SIG-M5 (cell line): ENCODE measurements at places on chromosomes 5 and 9.

- no peak for DNase-seq
Observed at GRCh38 chr5:136084698-136085097, 47.9 kb upstream of the SMAD5 start.

- DNase-seq: no peak
Observed at GRCh38 chr9:7970681-7971330, 171.2 kb upstream of the DMAC1 start.

- no peak for DNase-seq
Observed at GRCh38 chr5:178357121-178357521, 124.5 kb upstream of the PHYKPL start.

- no peak for DNase-seq
Observed at GRCh38 chr5:165881259-165881658, 2375.8 kb downstream of the MAT2B start.

DNA sequence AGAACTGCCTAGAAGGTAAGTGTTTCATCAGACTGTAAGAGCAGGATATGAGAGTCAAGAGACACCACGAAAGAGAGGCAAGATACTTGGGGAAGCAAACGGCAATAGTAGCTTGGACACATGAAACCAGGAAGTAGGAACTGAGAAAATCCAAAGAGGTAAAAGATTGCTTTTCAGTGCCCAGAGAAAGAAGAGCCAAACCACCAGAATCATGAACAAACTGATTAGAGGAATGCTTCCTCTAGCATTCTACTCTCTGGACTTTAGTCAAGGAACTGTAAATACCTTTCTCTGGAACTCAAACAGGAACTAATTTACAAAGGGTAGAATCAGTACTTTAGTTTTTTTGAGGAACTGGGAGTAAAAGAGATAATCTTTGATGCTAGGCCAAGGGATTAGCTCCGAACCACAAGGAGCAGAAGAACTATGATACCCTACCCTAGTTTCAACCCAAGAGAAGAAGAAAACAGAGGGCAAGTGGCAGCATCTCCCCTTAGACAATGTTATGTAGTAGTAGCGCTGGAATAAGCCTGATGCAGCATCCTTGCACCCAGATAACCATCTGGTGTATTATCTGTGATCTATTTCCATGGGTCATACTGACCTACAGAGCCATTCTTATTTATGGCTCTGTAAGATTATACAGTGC lies 41.3 kb downstream of the EFCAB9 start:
- DNase-seq: no peak

DNA sequence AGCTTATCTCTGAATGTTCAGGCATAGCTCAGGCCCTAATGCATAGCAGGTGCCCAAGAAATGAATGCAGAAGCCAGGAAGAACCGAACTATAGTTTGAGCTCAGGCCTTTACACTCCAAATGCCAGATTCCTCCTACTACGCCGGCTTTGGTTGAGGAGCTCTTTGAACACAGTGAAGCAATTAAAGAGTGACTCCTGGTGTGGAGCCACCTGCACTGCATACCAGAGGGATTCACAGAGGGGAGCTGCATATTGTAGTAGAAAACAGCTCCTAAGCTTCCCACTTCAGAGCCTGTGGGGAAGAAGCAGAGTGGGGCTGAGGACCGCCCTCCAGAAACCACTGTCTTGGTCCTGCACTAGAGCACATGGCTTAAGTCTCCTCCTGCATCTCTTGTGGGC lies 14.5 kb upstream of the KCNMB1 start:
- DNase-seq: no peak

GRCh38 chr5:21593261-21593660 lies 1259.9 kb downstream of the CDH12 start:
- no peak for DNase-seq

GRCh38 chr9:27145143-27145542 lies 36.1 kb downstream of the TEK start:
- no peak for DNase-seq

- no peak for DNase-seq
Observed at GRCh38 chr9:35741740-35742139, 7.3 kb downstream of the GBA2 start.

GRCh38 chr5:149802809-149803552 lies 72.9 kb downstream of the PPARGC1B start:
- DNase-seq: no peak

DNA sequence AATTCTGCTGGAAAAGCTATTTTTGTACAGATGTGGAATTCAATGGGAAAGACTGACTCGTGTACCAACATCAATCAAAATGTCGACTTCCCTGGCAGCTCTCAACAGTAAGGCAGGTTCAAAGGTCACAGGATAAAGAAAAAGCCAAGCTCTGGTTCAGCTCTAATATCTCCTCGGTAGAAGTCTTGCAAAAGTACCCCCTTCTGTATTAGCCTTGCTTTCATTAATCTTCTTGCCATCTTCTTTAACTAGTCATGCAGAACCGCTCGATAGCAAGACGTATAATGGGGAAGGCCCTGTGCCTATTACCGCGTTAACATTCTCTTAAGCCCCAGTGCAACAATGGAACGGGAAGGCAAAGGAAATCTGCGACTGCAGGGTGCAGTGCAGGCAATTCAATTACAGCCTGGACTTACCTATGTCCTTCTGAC lies 201.2 kb downstream of the GAPVD1 start:
- no peak for DNase-seq

DNA sequence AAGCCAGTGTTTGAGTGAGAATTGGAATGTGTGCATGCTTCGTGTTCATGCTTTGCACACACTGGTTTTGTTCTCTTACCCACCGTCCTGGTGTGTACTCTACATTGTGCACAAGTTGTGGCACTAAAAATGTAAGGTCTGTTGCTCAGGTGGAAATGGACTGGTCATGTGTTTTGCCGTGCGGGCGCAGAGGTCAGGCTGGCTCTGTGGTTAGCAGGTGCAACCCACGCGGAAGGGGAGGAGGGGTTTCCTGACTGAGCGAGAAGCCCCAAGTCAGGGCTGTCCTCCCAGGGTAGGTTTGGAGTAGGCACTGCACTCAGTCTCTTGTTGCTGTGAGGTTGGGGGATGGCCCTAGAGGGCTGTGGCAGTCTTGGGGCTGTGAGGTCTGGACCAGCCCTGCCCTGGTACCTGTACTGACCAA lies 86.6 kb downstream of the EHMT1 start:
- no peak for DNase-seq

DNA sequence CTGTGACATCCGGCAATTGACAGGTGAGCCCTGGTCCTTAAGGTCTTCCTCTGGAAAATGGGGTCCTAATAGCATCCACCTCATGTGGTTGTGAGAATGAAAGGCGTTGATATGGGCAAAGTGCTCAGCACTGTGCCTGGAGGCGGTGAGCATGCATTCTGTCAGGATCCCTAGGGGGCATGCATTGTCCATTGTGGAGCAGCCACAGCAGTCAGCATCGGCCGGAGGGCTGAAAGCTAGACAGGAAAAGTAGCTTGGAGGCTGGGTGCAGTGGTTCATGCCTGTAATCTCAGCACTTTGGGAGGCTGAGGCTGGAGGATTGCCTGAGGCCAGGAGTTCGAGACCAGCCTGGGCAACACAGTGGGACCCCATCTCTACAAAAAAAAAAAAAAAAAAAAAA lies 122.2 kb downstream of the LHX2 start:
- DNase-seq: no peak

- DNase-seq: no peak
Observed at GRCh38 chr5:114782869-114783268, 386.8 kb downstream of the TRIM36 start.

GRCh38 chr9:83508067-83508466 lies 30.1 kb downstream of the FRMD3 start:
- DNase-seq: no peak

- no peak for DNase-seq
Observed at GRCh38 chr9:113659740-113660139, 196.2 kb downstream of the RGS3 start.

DNA sequence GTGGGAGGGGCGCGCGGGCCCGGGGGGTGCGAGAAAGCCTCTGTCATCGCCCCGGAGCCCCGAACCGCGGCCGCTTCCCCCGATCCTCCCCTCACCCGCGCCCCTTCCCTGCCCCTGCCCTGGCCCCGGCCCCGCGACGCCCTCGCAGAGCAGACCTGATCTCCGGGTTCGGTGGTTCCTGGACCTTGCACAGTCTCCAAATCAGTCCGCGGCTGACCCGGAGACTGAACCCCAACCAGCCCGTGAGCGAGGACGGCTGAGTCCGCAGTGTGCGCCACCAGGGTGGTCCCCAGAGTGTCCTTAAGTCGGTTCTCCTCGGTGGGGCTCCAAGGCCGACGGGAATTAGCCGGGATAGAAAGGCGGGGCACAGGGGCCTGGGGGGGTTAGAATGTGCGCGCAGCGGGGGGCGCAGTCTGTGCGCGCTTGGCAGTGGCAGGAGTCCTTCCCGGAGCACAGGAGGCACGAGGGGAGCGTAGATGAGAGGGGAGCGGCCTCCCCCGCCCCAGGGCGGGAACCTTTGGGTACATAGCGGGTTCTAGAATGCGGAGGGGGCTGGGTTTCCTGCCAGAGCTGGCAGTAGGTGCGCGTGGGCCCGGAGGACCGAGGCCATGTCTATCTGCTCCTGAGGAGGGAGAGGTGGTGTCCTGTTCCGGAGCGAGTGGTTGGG lies 779 bp downstream of the PKN3 start:
- no peak for DNase-seq

DNA sequence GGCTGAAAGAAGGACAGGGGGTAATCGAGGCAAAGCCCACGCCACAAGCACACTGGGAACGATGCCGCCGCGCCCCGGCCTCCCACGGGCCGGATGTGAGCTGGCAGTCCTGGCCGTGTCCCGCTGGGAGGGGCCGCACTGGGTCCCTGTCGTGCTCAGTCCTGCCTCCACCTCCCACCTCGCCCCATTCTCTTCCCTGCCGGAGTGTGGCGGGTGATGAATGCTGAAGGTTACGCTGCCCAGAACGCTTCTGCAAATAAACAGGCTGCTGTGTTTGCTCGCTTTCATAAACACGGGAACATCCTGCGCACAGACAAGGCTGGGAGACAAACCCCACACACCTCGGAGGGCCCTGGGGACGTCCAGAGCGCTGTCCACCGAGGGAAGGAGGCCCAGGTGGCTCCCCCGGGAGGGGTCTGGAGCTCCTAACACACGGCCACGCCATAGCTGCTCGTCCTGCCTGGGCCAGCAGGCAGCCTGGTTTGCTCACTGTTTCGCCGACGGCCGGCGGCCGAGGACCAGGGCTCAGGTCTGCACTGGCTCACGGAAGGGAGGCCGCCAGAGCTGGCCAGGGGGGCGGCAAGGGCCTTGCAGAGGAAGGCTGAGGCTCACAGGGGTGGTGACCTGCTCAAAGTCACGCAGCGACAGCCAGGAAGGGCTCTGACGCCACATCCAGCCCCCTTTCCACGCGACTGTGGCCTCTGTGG lies 2.3 kb downstream of the DNLZ start:
- DNase-seq: no peak

GRCh38 chr5:54259090-54259489 lies 51.3 kb downstream of the ARL15 start:
- no peak for DNase-seq

GRCh38 chr9:130320723-130321481 lies 55.3 kb downstream of the HMCN2 start:
- DNase-seq: no peak

- no peak for DNase-seq
Observed at GRCh38 chr5:30853158-30853557, 340.3 kb upstream of the CDH6 start.

DNA sequence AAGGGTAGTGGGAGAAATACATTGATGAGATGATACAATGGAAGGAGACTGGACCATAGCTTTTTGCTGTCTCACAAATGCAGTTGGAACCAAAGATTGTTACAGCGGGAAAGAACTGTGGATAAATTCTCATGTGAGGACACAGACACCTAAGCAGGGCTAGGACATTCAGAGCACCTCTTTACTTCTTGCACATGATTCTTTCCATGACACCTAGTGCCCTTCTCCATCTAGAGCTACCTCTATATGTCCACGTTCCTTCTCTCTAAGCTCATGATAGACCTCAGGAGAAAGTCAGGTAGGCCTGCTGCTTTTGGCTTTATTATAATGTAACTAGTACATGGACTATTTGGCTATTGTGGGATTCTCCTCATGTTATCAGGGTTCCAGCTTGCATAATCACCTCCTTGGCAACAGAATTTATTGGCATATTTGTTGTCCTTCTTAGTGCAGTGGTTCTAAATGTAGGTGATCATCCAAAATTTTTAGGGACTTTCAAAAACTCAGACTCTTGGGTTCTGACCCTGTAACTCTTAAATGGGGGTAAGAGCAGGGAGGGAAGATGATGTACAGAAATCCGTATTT lies 27.2 kb downstream of the NR3C1 start:
- DNase-seq: no peak

DNA sequence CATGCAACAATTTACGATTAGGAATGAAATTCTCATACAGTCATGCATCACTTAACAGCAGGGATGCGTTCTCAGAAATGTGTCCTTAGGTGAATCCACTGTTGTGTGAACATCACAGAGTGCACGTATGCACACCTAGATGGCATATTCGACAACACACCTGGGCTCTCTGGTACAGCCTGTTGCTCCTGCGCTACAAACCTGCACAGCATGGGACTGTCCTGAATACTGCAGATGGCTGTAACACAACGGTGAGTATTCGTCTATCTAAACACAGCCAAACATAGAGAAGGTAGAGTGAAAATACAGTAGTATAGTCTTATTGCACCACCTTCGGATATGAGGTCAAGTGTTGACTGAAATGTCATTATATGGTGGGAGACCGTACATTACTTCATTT lies 44.0 kb upstream of the LCP2 start:
- DNase-seq: no peak

DNA sequence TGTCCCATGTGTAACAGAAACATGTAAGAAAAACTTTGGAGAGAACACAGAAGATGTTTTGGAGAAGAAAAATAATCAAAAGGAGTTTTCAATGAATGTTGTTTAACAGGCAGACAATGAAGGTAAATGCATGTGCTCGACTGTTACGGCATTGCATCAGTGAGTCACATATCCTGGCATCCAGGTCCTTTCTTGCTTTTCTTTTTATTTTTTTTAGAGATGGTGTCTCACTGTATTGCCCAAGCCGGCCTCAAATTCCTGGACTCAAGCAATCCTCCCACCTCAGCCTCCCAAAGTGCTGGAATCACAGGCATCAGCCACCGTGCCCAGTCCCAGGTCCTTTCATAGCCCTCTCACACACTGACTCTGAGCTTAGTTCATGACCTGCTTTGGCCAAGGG lies 181.8 kb downstream of the DTWD2 start:
- DNase-seq: no peak

- DNase-seq: no peak
Observed at GRCh38 chr9:26725573-26725972, 167.0 kb downstream of the CAAP1 start.

DNA sequence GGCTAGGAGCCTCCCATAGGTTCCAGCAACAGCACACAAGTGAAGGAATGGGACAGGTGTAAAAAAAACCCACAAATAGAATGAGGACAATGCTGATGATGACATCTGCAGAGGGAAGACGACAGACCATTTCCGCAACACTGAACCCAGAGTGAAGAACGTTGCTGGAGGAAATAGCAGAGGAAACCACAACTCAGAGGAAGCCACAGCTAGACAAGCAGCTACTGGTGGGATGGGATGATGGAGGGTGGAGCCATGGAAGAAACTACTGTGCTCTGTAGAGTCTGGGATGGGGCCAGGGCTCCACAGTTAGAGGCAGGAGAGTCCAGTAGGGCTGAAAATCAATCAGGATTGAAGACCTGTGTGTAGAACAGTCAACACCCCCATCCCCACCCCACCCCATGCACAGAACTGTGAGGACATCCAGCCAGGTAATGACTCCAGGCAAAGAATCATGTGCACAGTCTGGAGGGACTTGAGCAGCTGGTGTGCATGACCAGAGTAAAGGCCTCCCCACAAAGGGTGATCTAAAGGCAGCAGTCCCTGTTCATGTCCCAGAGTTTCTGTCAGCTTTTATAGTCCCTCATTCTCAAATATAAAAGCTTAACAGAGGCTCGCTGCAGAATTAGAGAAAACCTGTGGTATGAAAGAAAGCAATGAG lies 65.2 kb upstream of the SPIN1 start:
- peak; percentile 21 for DNase-seq

GRCh38 chr5:13771011-13771571 lies 173.4 kb downstream of the DNAH5 start:
- no peak for DNase-seq
